ENCODE measurements at places on chromosomes 6 and 20.
A peak's percentile ranks its signal among the peaks of the same experiment; 100 is the strongest.

DNA sequence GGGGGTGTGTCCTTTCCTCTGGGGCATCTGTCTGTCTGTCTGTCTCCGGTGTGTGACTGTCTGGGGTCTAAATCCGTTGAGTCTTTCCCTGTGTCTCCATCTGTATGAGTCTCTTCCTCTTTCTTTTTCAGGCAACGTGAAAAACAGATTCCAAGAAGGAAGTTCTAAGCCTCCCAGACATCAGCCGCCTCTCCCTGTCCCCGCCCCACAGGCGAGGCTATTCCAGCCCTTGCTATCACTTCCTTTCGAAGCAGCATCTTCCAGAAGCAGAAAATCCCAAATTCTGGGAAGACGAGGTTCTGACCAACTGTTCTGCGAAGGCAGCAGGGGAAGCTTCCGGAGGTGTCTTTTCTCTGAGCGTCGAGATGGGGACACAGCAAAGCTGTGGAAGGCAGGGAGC is 34.0 kb downstream of the PMEPA1 start:
- no peak for DNase-seq

DNA sequence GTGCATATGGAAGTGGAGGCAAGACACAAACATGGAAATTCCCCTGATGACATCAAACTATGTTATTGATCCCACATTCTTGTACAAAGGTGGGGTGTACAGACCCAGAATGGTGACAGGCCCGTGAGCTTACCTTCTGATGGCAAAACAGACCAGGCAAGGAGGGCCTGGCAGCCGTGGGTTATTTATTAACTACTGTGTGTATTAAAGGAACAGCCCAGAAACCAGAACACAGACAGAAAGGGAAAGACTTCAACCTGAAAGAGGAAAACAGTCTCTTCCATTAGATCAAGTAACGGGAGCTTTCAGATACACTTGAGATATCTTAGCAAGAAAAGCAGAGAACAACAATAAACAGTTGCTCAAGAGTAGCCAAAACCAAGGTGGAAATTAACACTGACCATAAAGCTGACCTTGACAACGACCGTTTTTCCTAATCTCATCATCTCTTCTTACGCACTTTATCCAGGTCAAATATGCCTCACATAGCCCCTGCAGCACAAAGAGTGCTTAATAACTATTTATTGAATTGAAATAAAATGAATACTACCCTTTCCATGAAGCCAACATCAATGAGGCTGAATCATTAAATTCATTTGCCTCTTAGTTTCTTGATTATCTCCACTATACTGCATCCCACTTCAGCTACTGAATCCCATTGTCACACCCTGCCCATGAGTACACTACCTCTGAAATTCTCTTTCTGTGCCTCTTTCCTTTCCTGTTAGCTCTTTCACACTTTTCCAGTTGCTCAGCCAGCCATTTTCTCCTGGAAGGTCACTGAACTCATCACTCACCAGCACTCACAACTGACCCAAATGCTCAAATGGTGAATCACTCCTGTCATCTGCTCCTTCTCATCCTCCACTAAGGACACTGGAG is 67.4 kb downstream of the MOXD1 start:
- no peak for DNase-seq

DNA sequence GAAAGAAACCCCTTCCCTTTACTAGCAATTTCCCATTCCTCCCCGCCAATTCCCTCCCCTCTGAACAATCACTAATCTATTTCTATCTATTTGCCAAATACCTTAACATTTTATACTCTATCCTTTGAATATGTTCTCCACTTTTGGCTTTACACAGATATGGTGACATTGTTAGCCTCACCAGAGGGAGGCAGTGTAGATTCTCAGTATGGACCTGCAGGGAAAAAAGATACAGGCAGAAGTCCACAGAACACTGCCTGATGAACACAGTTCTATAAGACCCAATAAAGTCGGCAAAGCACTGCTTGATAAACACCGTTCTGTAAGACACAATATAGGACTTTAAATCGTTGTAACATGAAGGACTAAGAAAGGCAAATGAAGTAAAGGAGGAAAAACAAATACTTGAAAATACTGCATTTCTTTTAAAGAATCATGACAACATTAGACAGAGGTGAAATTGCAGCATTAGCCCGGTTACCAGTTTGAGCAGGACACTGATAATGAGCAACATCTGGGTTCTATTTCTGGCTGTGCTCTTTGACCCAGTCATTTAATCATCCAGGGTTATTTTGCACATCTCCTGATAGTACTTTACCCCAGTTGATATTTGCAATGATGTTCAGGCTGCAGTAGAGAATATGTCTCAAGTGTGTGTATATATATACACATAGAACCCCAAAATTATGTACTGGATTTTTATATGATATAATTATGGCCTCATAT is 296.8 kb downstream of the UTRN start:
- peak; percentile 22 for DNase-seq

DNA sequence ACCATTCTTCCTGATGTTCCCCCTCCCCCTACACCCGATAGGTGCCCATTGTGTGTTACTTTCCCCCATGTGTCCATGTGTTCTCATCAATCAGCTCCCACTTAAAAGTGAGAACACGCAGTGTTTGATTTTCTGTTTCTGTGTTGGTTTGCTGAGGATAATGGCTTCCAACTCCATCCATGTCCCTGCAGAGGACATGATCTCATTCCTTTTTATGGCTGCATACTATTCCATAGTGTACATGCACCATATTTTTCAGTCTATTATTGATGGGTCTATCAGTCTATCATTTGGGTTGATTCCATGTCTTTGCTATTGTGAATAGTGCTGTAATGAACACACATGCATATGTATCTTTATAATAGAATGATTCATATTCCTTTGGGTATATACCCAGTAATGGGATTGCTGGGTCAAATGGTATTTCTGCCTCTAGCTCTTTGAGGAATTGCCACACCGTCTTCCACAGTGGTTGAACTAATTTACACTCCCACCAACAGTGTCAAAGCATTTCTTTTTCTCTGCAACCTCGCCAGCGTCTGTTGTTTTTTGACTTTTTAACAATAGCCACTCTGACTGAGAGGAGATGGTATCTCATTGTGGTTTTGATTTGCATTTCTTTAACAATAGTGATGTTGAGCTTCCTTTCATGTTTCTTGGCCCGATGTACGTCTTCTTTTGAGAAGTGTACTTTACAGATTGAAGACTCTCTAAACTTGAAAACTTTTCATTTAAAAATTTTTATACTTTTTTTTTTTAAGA is 41.0 kb upstream of the GCNT2 start:
- DNase-seq: no peak

DNA sequence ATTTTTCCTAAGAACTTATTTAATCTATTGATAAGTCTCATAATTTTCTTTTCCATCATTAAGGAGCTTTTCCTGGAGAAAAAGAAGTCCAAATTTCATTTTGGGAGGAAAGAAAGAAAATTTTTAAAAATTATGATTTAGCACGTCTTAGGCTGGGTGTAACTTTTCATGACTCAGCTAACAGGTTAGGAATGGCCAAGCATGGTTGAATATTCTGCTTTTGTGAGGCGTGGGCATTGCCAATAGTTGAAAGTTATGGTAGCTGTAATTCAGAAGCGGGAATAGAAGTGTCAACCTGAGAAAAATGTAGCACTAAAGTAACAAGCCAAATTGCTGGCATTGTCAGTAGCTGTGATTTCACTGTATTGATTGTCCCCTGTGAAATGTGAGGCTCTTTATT is 77.2 kb upstream of the ARID1B start:
- no peak for DNase-seq

DNA sequence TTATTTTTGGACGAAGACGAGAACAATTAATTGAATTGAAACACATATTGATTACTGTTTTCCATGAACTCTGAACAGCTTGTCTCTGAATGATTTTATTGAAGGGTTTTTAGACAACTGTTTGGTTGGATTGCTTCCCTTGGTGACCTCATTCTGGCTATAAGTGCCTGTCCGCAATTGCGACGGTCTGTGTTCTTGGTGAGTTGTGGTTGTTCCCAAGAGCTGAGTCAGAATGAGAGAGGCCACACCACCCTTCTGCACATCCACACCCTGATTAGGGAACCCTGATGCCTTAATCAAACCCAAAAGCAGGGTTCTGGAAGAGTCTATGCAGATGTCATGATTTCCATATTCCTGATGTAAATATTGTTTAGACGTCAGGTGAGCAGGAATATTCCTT is 747.0 kb downstream of the PTPRT start:
- DNase-seq: no peak

- no peak for DNase-seq
These were observed 838 bp upstream of the NKX2-2 start for GRCh38 chr20:21514553-21515251.

Data from stimulated activated CD4-positive, alpha-beta T cell treated with anti-CD3 and anti-CD28 coated beads, Interleukin-2, amount 100 ng/mL, for 24 hours (primary cell).